Naive thymus-derived CD4-positive, alpha-beta T cell (primary cell): ENCODE measurements at places on chromosomes 3 and 15. TPM values are rescaled to one million over a fixed set of nuclear protein-coding genes. Genes with fewer than 3 reads are reported as not detected.

GOLGA6B gene
- not detected for polyA plus RNA-seq

PYGO1 gene
- polyA plus RNA-seq = not detected

TYRO3 gene
- polyA plus RNA-seq = not detected

ROPN1 gene
- polyA plus RNA-seq = not detected

MED12L gene
- polyA plus RNA-seq = not detected

FSD2 gene
- polyA plus RNA-seq = not detected

TBC1D23 gene
- 14.0 TPM for polyA plus RNA-seq

CCR9 gene
- polyA plus RNA-seq = 0.45 TPM

MOBP gene
- not detected for polyA plus RNA-seq

ALS2CL gene
- 12.6 TPM for polyA plus RNA-seq

CHST13 gene
- not detected for polyA plus RNA-seq

HIGD2B gene
- polyA plus RNA-seq = not detected

CCR1 gene
- 0.08 TPM for polyA plus RNA-seq

CLEC3B gene
- not detected for polyA plus RNA-seq

FAM227B gene
- polyA plus RNA-seq = 25.1 TPM

FETUB gene
- not detected for polyA plus RNA-seq

LDHAL6B gene
- not detected for polyA plus RNA-seq

SLC24A1 gene
- 3.6 TPM for polyA plus RNA-seq

ZNF660 gene
- 0.41 TPM for polyA plus RNA-seq

SLC12A1 gene
- polyA plus RNA-seq = not detected

KLHL18 gene
- 16.1 TPM for polyA plus RNA-seq

SERPINI2 gene
- not detected for polyA plus RNA-seq

DZIP1L gene
- polyA plus RNA-seq = not detected

TMEM89 gene
- polyA plus RNA-seq = not detected

DHX36 gene
- polyA plus RNA-seq = 16.1 TPM

ITIH1 gene
- not detected for polyA plus RNA-seq

SERPINI1 gene
- 5.9 TPM for polyA plus RNA-seq

FRMD5 gene
- polyA plus RNA-seq = 0.31 TPM

GUCA1C gene
- polyA plus RNA-seq = not detected

ARHGEF26 gene
- 0.35 TPM for polyA plus RNA-seq

STRA6 gene
- polyA plus RNA-seq = not detected

MINAR1 gene
- 0.04 TPM for polyA plus RNA-seq

KATNBL1 gene
- 41.1 TPM for polyA plus RNA-seq

SV2B gene
- 0.02 TPM for polyA plus RNA-seq

LTF gene
- not detected for polyA plus RNA-seq

RASSF1 gene
- polyA plus RNA-seq = 32.7 TPM

ADPRH gene
- polyA plus RNA-seq = 0.38 TPM

MAGEL2 gene
- not detected for polyA plus RNA-seq

PDCD10 gene
- polyA plus RNA-seq = 76.4 TPM
